Mesenteric fat pad (tissue), 1 donor: ENCODE measurements at places on chromosomes 12 and 14. TPM values are rescaled to one million over a fixed set of nuclear protein-coding genes. Genes with fewer than 3 reads are reported as not detected.

The SLC10A1 gene
- not detected for total RNA-seq

The RNASE3 gene
- 0.80 TPM for total RNA-seq

The PAPLN gene
- 6.4 TPM for total RNA-seq

The CLEC4C gene
- total RNA-seq, result not detected

The TAS2R8 gene
- not detected for total RNA-seq

The TMED10 gene
- total RNA-seq, result 330 TPM

The NRIP2 gene
- total RNA-seq, result 1.3 TPM

The BCL2L14 gene
- not detected for total RNA-seq

The ARG2 gene
- total RNA-seq, result 6.6 TPM

The SART3 gene
- 43.5 TPM for total RNA-seq

The BCL2L2 gene
- 60.1 TPM for total RNA-seq

The MYF5 gene
- total RNA-seq, result not detected

The OR6C75 gene
- not detected for total RNA-seq

The PTCSC3 gene
- total RNA-seq, result not detected

The CACNA2D4 gene
- total RNA-seq, result 8.8 TPM

The SOX5 gene
- total RNA-seq, result 31.0 TPM

The GPRC5D gene
- total RNA-seq, result not detected

The SERPINA1 gene
- 41.6 TPM for total RNA-seq

The PROX2 gene
- total RNA-seq, result not detected

The GALNT16 gene
- 14.9 TPM for total RNA-seq

The GLIPR1L2 gene
- total RNA-seq, result 1.1 TPM

The CD4 gene
- total RNA-seq, result 31.3 TPM

The AJUBA gene
- 6.0 TPM for total RNA-seq

The DBX2 gene
- 0.32 TPM for total RNA-seq

The MYO1H gene
- 0.10 TPM for total RNA-seq

The PTPRO gene
- total RNA-seq, result 5.2 TPM

The PLD4 gene
- total RNA-seq, result 0.06 TPM

The KLHL33 gene
- total RNA-seq, result 0.35 TPM

The ACVRL1 gene
- 85.2 TPM for total RNA-seq

The ZC3H10 gene
- total RNA-seq, result 7.9 TPM

The TAS2R20 gene
- 1.5 TPM for total RNA-seq

The KRT6C gene
- not detected for total RNA-seq

The GARIN6 gene
- total RNA-seq, result not detected

The LRTM2 gene
- not detected for total RNA-seq

The L3HYPDH gene
- 62.8 TPM for total RNA-seq

The STAT6 gene
- total RNA-seq, result 164 TPM

The AKAP3 gene
- total RNA-seq, result 0.26 TPM

The TMEM106C gene
- total RNA-seq, result 34.5 TPM

The AGAP2 gene
- total RNA-seq, result 2.1 TPM

The PRIMA1 gene
- total RNA-seq, result 1.3 TPM

The FGF6 gene
- not detected for total RNA-seq

The GPR84 gene
- total RNA-seq, result 2.3 TPM

The ADAM20 gene
- 1.1 TPM for total RNA-seq

The SYCP3 gene
- total RNA-seq, result not detected

The TOMM20L gene
- not detected for total RNA-seq

The CLEC12A gene
- total RNA-seq, result 7.5 TPM

The POTEG gene
- not detected for total RNA-seq

The DIP2B gene
- total RNA-seq, result 21.3 TPM
